Prostate gland (tissue), 2 donors: ENCODE measurements at places on chromosomes 2 and 18.

DNA sequence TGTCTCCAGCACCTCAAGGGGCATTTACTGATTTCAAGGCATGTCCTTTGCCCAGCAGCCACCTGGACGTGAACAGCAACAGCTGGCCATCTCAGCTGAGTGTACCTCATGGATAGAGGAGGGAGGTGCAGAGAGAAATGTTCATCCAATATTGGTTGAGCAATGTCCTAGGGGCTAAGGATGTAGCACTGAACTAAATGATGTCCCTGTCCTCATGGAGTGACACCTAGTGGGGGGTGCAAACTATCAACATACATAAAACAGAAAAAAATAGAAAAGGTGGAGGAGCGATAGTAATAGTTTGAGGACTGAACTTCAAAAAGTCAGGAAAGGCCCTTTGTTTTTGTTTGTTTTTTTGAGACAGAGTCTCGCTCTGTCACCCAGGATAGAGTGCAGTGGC is 4.8 kb upstream of the UGGT1 start:
- H3K36me3 ChIP-seq = no peaks in the 10 kb centered on the region
- no peak for DNase-seq
- no peaks in the 10 kb centered on the region for H3K4me1 ChIP-seq
- no peaks in the 10 kb centered on the region for H3K27me3 ChIP-seq

DNA sequence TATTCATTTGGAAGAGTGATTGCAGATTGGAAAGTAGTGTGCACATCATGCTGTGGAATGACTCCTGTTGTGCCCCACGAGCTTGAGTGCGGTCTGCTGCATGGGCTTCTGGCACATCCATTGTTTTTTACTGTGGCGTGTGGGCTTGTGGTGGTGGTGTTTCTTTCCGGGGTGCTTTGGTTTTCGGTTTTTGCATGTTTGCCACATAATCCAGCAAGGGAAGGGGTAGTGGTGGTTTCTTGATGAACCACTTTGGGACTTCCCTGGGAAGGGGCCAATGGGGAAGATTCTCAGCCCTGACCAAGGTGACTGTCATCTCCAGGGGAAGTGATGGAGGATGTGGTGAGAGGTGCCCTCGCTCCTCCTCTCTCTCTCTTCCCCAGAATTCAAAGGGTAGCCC is 57.0 kb downstream of the COA5 start:
- H3K36me3 ChIP-seq = peaks cover 4% of the 10 kb centered on the region
- H3K27me3 ChIP-seq = no peaks in the 10 kb centered on the region
- no peak overlapping the region for H3K4me3 ChIP-seq
- DNase-seq = no peak
- no peak overlapping the region for H3K27ac ChIP-seq
- no peaks in the 10 kb centered on the region for H3K4me1 ChIP-seq

DNA sequence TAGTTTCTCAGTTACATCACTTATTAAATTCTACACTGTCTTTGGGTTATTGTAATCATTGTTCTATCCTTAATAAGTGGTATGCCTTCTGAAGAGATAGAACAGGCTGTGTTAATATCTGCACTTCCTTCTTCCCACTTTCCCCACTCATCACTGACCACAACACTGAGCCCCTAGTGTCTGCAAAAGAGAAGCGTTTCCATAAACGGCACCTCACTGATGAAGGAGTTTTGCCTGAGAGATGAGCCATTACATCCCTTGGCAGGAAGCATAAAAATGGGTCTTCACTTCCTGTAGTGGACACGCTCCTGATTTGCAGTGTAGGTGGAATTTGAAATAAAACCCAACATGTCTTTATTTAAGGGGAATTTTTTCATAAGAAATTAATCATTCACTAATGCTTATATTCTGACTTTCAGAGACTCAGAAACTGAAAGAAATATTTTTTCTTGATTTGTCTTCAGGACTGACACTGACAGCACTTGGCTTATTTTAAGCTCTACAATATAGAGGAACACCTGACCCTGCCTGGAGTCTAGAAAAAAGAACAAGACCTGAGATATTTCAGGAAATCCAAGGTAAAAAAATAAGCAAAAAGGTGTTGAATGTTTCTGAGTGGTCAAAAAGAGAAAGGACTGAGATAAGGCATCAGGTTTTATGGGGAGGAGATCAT is 275.3 kb downstream of the RAD51AP2 start:
- no peak overlapping the region for H3K27ac ChIP-seq
- no peaks in the 10 kb centered on the region for H3K4me1 ChIP-seq
- no peak overlapping the region for H3K4me3 ChIP-seq
- no peak for DNase-seq

DNA sequence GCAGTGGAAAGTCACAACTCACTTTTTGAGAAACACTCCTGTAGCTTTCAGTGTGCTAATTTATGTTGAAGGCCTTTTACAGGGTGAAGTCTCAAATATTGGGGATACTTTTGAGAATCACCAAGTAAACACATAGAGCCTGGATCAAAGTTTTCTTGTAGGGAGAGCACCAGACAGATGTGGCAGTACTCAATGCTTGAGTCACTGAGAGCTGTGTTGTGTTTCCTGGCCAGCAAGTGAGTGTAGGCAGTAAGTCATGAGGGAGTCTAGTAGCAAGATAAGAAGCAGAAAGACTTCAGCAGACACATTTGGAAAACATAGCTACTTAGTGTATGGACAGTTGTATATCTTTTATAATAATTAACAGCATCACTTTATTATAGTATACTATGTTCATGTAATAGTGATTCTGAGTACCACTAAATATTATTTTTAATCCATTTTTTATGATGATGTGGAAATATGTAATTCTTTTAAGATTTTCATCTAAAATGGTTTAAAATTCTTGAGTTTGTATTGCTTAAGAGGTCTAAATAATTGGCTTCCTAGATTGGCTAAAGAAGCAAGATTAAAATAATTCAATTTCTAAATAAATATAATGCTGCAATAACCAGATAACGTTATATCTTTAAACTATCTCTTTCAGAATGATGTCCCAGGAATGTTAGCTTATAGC is 12.8 kb downstream of the PSMD1 start:
- no peaks in the 10 kb centered on the region for H3K36me3 ChIP-seq
- no peaks in the 10 kb centered on the region for H3K27me3 ChIP-seq
- DNase-seq = no peak
- H3K4me1 ChIP-seq = no peaks in the 10 kb centered on the region
- H3K27ac ChIP-seq = no peak overlapping the region

DNA sequence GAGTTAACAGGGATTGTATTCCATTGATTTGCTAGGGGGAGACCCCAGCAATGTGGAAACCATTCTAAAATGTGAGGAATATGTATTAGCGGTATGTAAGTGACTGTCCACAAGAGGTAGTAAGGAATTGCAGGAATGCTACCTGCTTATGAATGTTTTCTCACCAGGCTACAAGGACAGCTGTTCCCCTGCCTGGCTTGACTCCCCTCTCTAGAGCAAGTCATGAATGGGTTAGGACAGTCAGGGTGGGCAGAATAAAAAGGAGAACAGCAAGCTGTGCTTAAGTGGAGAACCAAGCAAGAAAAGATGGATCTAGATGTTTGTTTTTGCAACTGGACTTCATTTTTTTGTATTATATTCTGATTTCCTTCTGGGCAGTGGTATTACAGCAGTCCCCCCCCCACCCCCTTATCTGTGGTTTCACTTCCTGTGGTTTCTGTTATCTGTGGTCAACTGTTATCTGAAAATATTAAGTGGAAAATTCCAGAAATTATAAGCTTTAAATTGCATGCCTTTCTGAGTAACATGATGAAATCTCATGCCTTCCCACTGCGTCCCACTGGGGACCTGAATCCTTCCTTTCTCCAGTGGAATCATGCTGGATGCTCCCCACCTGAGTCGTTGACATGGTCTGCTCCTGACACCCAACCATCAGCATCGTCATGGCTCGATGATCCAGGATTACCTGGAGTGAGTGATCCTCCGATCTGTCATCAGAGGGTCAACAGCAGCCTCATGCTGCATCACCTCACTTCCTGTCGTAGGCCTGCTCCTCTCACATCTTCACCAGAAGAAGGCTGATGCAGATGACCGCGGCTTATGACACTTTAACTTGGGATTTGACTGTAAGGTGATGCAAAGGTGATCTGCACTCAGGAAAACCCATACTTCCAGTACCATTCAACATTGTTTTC is 52.2 kb downstream of the VAPA start:
- H3K4me3 ChIP-seq = no peak overlapping the region
- H3K27ac ChIP-seq = no peak overlapping the region
- H3K36me3 ChIP-seq = no peaks in the 10 kb centered on the region
